ENCODE measurements at places on chromosomes 11 and 22. TPM values are rescaled to one million over a fixed set of nuclear protein-coding genes. Genes with fewer than 3 reads are reported as not detected.

DNA sequence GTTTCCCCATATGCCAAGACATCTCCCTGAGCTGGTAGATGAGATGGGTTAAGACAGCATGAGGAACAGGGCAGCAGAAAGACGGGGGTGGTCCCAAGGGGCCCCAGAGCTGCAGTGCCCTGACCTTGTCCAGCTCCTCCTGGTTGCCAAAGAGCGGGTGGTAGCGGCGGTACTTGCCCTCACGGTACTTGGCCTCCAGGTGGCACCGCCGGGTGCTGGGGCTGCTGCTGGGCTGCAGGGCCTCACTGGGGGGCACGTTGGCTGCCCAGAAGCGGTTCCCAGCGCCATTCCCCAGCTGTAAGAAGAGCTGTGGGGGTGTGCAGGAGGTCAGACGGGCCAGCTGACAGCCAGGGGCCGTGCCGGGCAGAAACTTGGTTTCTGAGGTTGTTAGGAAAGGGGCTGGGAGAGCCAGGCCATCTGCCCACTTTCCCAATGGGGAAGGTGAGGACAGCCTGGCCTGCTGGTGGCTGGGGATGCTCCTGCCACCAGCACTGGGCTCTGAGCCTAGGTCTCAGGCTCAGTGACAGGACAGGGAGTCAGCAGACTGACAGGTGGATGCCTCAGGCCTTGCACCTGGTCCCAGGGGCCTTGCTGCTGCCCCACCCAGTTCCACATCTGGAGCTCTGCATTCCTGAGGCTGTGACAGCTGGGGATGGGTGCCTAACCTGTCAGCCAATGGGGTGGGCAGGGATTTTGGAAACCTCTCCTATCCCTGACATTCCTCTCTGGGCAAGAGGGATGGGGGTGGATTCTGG is 30.0 kb upstream of the PDE2A start:
- no peak for DNase-seq

DNA sequence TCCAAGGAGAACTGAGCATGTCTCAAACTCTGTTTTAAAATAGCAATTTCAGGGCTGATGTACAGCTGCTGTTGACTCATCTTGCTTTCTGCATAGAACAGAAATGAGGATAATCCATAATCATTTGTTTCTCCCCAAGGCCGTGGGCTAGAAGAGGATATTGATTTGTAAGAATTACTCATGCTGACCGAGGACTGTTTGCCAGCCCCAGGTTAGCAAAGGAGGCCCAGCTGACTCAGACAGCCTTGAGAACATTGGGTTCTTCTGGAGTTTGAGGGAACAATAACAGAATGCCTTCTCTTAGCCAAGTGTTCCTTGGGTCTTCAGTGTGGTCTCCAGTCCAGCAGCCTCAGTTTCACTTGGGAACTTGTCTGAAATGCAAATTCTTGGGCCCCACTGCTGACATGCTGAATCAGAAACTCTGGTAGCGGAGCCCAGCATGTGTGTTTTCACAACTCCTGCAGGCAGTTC is 92.0 kb downstream of the ZC3H12C start:
- no peak for DNase-seq

GRCh38 chr11:134014511-134014910 is 54.4 kb upstream of the JAM3 start:
- no peak for DNase-seq

- DNase-seq: no peak
Measured at GRCh38 chr22:32482708-32483107, 8.1 kb downstream of the FBXO7 start.

Gene TTC28
- total RNA-seq: 17.2 TPM

Gene SEC14L6
- total RNA-seq: under 0.01 TPM
